ENCODE measurements at places on chromosomes 5 and 9. TPM values are rescaled to one million over a fixed set of nuclear protein-coding genes. Genes with fewer than 3 reads are reported as not detected.

- DNase-seq: no peak
These were observed 158.3 kb downstream of the SNCAIP start for GRCh38 chr5:122470365-122470764.

DNA sequence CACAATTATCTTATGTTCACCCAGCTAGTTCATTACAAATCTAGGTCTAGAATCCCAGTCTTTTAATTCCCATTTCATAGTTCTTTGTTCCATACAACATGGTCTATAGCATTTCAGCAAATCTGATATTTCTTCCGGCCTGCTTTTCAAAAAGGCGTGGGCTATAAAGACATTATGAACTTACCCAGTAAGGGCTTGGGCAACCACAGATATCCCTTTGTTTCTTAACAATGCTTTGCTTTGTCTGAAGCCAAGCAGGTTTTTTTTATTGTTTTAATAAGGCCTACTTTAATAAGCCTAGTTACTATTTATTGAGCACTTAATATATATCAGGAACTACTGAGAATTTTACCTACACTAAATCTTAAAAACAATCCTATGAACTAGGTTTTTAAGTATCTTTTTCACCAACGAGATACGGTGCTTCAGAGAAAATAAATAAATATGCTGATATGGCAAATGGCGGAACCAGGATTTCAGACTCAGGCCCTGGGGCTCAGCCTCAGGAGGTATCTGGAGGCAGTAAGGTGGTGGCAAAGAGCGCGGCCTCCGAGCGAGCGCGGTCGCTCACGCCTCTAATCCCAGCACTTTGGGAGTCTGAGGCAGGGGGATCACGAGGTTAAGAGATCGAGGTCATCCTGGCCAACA lies 29.7 kb downstream of the PCA3 start:
- no peak for DNase-seq

- peak; percentile 91 for DNase-seq
These were observed at the start of gene NR2F1 for GRCh38 chr5:93582677-93583438. NR2F1 (plus strand) TSS chr5:93583222; CDS start chr5:93585024, 1,802 bp downstream.

- no peak for DNase-seq
These were observed 174.4 kb downstream of the MARCHF11 start for GRCh38 chr5:16005225-16005624.

DNA sequence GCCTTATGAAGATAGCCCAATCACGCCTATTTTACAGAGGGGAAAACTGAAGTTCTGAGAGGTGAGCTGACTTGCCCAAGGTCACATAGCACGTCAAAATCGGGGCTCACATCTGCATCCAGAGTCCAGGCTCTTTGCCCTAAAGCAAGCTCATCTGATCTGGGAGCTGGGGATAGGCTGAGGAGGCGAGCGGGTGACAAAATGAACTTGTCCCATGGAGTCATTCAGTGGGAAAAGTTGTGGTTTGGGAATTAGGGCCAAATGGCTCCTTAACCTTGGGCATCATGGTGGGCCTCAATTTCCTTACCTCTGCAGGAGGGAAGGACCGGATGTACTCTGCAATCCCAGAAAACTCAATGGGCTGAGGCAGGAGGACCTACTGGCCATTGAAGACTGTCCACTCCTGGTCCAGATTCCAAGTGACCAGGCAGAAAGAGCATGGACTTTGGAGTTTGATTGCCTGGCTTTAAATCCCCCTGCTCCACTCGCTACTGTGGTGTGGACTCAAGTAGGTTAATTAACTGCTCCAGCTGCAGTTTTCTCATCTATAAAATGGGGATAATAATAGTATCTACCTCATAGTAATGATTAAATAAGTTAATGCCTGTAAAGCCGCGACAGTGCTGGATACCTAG lies 160.4 kb downstream of the RGS3 start:
- no peak for DNase-seq

DNA sequence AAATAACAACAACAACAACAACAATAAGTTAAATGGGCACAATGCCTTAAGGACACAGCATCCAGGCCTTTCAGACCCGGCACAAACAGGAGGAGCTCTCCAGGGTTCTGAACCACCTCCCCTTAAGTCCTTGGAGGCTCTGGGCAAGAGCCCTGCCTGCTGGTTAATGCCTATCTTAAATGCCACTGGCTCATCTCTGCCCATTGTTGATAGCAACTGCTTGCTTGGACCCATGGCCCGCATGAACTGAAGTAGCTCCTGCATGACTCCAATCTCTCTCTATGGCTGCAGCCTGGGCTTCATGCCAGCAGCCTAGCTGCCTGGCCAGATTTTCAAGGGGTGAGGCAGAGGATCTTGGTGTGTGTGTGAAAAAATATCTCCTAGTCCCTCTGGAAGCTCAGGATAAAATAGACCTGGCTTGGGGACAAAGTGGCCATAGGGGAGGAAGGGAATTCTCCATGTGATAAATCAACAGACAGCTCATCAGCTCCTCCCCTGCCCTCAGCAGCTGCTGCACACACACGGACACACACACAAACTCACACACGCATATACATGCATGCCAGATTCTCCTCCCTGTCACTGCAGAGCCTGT lies 27.4 kb downstream of the FAM219A start:
- DNase-seq: peak; percentile 81

GRCh38 chr5:72307573-72307967 lies 12.5 kb downstream of the MRPS27 start:
- no peak for DNase-seq

GRCh38 chr5:87442419-87442818 lies 29.7 kb upstream of the CCNH start:
- no peak for DNase-seq

DNA sequence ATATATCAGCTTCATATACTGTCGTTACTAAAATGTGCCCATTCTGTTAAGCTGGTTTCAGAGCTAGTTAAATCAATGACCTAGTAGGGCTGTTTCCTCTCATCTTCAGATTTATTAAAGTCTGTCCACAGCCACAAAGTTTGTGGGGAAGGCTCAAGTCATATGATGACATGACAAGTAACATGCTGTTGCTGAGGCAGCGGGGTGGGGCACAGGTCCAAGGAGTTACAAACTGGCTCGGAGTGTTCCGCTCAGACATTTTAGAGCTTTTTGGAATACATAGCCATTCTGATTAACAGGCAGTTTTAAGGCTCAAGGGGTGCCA lies 2.7 kb upstream of the ANP32B start:
- peak; percentile 76 for DNase-seq

DNA sequence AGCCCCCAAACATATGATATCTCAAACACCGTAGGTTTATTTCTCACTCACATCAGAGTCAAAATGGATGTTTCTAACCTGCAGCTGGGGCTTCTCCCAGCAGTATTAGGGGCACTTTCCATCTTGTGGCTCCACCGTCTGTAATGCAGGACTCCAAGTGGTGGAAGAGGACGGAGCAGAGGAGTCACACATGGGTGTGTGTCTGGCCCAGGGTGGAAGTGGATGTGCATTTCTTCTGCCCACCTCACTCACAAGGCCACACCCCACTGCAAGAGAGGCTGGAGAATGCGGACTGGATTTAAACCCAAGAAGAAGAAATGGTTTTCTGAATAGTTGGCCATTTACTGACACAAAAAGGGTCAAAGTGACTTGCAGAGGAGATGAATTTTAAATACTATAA lies 13.9 kb downstream of the IL7R start:
- DNase-seq: no peak

GRCh38 chr5:13809921-13810320 lies 134.6 kb downstream of the DNAH5 start:
- no peak for DNase-seq

Gene UBE2QL1
- total RNA-seq: not detected

Gene PHYHD1
- 4.7 TPM for total RNA-seq

Gene KCNV2
- not detected for total RNA-seq

All from GM23248 (cell line).